ENCODE measurements at places on chromosomes 4 and X.

DNA sequence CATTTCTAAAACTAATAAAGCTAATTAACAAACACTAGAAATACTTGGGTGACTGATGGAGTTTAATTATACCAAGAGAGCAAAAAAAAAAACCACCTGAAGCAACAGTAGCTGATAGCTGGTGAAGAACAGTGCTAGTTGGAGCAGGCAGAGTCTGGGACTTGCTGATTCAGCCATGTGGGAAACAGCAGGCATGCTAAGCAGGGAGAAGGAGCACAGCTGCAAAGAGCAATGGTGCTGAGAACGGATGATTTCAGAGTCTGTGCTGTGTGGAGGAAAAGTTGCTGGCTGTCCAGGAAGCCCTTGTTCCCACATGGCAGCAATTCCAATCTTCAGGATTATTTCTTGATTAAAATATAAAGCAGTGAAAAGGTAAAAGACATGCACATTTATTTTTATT is 68.8 kb downstream of the NPY1R start:
- no peak for DNase-seq

DNA sequence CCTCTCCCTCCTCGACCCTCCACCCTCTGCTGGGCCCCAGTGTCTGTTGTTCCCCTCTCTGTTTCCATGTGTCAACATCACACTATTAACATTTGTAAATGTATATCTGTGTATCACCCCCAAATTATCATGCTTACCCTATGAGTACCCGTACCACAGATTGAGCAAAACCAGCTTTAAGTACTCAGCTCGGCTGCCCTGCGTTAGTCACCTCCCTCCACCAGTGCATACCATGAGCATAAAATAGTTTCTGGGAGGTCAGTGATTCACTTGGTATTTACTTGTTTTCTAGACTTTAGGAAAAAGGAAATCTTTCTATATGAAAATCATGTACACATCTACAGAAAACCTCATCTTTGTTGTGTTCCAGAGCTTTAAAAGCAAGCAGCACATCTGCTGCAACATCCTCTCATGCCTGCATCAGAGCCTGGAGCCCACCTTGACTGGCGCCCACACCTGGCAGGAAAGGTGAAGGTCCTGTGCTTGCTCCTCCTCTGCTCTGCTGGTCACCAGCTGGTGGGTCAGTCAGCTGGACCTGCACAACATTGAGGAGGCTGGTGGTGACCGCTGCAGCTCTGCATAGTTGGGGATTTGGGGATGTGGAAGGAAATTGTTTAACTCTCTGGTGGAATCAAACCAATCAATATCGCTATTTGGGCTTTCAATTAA is 214.4 kb upstream of the KLF3 start:
- DNase-seq: no peak

DNA sequence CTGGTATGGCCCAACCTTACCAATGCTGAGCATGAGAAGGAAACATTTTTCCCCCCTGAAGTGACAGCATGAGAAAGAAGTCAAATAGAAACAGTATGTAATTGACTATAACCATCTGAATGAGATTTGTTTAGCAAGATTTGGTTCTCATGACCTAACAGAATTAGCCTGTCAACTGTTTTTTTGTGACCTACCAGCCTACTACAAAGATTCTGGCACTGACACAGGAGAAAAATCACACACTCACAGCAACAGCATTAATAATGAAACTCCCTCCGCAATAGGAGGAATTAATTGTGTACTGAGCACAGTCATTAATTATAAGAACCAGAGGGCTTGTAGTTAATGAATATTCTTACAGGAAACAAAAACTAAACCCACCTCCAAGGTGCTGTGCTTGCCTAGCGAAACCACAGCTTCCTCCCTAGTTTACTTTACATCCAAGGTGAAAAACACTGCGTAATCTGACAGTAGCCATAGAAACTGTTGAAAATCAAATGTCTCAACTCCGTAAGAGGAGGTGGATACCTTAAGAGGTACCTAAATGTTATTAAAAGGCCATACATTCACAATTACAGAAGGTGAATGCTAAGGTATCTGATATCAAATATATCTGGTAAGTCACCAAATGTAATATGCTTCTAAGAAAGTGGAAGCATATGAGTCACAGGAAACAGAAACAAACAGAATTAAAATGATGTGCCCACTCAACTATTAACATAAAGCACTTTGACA is 34.9 kb downstream of the MMRN1 start:
- no peak for DNase-seq

DNA sequence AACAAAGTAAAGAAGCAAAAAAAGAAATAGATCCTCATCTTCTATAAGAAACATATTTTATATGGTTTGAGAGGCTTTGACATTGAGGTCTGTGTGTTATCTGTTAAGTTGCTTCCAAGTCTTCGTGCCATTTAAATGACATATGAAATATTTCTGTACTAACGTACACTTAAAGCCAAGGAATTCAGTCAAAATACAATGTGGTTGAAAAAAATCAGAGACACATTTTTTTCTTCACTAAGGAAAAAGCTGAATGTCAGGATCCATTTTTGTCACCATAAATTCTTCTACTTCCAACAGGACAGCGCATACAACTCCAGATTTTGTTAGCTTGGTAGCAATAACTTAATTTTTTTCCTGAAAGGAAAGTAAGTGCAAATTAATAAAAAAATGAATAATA is 168.5 kb downstream of the FAT4 start:
- no peak for DNase-seq

GRCh38 chrX:12322031-12322430 is 183.8 kb downstream of the FRMPD4 start:
- DNase-seq: no peak

DNA sequence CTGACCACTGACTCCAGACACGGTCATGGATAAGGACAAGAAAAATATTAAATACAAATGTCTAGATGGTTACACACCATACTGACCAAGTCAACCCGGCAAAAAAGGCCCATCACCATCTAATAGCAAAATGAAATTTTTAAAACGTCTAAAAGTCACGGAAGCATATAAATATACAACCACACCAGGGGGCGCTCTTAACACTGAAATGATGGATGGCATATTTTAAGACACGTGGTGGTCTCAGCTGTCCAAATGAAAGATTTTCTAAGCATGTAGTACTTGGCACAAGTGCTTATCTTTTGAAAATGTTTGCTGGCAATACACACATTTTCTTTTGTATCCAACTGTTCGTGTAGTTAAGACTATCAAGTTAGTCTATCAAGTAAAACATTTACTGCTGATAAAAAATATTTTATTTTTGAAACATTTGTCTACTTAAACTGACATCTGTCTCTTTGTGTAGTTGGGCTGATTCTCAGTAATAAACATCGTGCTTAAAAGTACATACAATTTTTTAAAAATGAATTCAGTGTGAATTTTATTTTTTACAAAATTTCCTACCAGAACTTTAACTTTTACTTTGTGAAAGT is 64.6 kb downstream of the COX7B2 start:
- DNase-seq: peak; percentile 65

DNA sequence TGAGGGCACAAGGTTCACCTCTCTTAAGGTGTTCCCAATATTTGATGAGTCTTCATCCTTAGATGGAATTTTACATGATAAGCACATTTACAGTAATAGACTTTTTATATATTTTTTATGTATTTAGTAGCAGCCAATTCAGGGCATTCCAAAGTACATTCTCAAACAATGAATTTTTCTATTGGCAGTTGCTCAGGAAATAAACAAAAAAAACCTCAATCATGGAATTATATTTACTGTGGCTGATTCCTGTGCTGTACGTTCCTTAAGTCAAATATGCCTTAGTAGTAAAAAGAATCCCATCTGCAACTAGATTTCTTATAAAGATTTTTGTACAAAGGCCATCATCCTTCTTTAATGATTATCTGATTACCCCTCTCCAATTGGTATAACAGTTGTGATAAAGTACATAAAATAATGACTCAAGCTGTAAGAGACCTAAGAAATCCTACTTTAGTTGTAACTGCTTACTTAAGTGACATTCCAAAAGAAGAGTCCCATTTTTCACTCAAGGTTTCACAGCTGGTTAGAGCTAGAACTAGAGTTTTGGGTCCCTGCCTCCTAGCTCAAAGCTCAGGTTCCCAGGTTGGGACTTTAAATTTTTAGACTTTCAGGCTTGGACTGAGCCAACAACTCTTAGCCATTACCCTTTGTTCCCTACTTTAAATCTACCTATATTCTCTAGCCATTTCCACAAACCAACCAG is 152.7 kb downstream of the FHIP1A start:
- no peak for DNase-seq

DNA sequence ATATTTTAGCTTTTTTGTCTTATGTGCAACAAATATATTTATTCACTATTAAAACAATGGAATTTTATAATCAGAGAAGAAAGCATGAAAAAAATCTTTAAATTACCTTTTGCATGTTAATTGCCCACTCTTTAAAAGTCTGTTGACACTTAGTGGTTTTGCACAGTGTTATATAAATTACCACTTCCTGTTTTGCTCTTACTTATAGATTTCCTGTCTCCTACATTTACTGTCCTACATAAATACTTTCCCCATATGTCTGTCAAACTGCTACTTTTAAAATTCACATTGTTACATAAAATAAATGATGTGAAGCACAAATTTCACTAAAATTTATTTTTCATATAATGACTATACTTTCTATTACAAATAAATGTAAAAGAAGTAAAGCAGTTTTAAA is 161.1 kb upstream of the NDST4 start:
- no peak for DNase-seq

DNA sequence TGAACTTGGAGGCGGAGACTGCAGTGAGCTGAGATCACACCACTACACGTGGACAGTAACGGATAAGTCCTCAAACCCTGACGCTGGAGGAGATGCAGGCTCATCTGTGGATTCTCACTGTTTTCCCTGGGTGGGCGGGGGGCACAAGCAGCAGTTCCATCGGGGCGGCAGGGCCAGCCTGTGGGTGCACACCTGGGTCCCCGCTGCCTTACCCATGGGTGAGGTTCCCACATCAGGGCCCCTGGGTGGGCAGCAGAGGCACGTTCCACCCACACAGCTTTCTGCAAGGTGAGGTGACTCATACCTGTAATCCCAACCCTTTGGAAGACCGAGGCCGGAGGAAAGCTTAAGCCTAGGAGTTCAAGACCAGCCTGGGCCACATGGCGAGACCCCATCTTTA is 56.6 kb upstream of the MXD4 start:
- peak; percentile 32 for DNase-seq

DNA sequence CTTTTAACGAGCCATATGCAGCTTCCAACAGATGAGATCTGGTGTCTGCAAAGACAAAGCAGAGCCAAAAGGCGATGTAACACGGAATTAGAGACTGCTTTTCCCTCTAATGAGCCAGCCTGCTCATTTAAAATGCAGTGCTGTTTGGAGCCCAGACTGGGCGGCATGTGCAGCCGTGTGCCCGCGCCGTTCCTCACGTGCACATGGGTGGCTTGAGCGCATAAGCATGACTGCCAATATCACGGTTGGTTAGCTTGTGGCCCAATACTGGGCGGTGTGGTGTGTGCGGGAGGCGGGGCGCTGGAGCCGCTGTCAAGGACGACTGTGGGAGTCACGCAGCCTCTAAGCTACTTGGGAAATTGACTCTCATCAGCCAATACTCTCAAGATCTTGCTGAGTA is 87.0 kb upstream of the SCOC start:
- no peak for DNase-seq

- no peak for DNase-seq
Measured at GRCh38 chr4:113496698-113497097, 264.8 kb downstream of the CAMK2D start.

GRCh38 chr4:20317424-20317985 is 65.8 kb downstream of the SLIT2 start:
- DNase-seq: no peak

Measured in activated CD8-positive, alpha-beta memory T cell treated with anti-CD3 and anti-CD28 coated beads for 24 hours (primary cell).